Thymus (tissue), 14 donors: ENCODE measurements at places on chromosomes 6 and 20.
A peak's percentile ranks its signal among the peaks of the same experiment; 100 is the strongest.

GRCh38 chr6:35498422-35499067 lies 1.7 kb upstream of the TEAD3 start:
- DNase-seq = no peak

GRCh38 chr6:105359419-105360370 lies 43.2 kb downstream of the PREP start:
- no peak for DNase-seq

DNA sequence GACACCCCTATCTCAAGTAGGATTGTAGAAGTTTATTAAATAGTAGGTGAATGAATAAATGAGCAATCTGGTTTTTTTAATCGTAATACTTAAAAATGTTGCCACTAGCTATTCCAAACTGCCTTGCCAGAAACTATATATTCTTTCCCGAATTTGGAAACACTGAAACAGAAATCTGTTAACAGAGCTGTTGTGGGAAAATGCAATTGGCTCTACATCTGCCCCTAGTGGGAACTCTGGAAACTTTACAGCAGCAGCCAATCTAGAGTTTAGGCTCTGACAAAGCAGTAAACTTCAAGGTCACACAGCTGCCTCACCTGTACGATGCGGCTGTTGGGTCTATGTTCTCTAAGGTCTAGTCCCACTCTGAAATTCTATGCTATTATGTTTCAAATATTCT lies 41.7 kb downstream of the SYNE1 start:
- DNase-seq = no peak

DNA sequence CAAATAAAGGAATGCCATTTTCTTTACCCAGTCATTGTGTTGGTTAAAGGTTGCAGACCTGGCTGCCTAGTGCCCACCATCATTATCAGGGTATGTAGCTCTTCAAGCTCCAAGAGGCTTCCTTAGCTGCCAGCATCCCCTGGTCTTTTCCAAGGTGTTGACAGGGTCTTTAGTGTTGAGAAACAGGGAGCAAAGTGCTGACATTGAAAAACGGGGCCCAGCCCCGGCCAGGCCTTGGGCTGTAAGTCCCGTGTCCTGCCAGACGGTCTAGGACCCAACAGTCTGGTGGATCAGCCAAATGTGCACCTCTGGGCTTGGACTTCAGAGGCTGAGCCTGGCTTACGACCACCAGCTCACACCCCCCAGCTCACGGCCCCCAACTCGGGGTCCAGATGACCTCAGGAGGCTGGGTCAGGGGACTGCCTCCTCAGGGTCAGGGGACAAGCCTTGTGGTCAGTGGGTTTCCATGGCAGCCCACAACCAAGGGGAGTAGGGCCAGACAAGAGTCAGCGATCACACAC lies 114.4 kb upstream of the MLN start:
- no peak for DNase-seq

- DNase-seq = no peak
These were observed at the start of gene FOXC1 for GRCh38 chr6:1609648-1610496. Gene FOXC1, plus strand, starts transcription at chr6:1609915. Its CDS starts 531 bp downstream, at chr6:1610446.

- no peak for DNase-seq
These were observed 153.4 kb downstream of the CDC5L start for GRCh38 chr6:44540881-44541280.

- peak; percentile 58 for DNase-seq
These were observed 154.5 kb downstream of the HACE1 start for GRCh38 chr6:104705095-104705707.

DNA sequence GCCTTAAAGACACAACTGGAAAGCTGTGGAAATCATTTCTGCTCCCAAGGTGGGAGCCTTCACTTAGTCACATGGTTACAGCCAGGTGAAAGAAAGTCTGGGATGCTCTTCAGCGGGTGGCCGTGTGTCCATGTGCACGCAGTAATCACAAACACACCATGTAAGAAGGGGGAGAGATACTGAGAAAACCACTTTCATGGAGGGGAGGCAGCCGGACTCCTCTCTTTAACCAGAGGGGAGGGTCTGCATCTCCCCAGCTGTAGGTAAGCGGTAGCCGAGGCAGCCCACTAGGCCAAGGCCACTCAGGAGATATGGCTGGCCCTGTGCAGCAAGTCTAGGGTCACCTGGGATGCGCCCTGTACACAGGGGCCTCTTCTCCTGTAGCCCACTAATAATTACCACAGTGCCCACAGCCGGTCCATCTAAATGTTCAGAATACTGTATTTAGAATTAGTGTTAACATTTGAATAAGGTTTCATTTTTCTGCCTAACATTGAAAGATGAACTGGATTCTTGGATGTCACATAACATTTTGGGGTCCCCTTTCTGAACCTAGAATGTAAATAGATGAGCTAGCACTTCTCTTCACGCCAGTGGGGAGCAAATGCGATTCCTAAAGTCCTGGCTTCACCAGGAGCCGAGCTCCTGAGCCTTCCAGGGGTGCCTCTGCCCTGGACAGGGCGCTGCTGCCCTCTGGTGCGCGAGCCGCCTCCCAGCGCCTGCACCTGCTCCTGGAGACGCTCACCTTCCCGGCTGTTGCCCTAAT lies 15.9 kb downstream of the GPR31 start:
- DNase-seq = peak; percentile 19

DNA sequence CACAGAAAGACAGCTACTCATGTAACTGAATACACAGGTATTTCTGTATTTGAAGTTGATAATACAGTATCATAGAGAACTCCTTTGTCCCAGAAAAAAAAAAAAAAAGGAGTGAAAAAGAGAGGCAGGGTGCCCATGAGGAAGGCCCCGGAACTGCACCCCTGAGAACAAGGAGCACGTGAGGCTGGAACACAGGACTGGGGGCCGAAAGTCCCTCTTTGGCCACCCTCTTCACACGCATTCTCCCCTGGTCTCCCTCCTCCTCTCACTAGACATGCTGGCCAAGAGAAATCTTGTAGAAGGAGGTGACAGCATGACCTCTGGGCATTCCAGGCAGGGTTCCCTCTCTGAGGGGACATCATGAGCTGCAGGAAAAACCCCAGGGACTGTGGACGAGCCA lies 62.7 kb upstream of the TRAF3IP2 start:
- DNase-seq = no peak

DNA sequence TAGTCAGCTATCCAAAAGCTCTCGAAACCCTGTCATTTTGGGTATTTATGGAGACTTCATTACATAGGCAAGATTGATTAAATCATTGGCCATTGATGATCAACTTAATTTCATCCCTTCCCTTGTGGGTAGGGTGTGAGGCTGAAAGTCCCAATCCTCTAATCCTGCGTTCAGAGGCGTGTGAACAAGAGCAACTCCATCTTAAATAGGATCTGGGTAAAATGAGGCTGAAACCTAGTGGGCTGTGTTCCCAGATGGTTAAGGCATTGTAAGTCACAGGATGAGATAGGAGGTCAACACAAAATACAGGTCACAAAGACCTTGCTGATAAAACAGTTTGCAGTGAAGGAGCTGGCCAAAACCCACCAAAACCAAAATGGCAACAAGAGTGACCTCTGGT lies 641.7 kb upstream of the GJE1 start:
- no peak for DNase-seq

GRCh38 chr6:116396441-116396840 lies 25.7 kb downstream of the DSE start:
- DNase-seq = no peak

GRCh38 chr20:62176866-62177265 lies 6.0 kb upstream of the MTG2 start:
- DNase-seq = no peak

DNA sequence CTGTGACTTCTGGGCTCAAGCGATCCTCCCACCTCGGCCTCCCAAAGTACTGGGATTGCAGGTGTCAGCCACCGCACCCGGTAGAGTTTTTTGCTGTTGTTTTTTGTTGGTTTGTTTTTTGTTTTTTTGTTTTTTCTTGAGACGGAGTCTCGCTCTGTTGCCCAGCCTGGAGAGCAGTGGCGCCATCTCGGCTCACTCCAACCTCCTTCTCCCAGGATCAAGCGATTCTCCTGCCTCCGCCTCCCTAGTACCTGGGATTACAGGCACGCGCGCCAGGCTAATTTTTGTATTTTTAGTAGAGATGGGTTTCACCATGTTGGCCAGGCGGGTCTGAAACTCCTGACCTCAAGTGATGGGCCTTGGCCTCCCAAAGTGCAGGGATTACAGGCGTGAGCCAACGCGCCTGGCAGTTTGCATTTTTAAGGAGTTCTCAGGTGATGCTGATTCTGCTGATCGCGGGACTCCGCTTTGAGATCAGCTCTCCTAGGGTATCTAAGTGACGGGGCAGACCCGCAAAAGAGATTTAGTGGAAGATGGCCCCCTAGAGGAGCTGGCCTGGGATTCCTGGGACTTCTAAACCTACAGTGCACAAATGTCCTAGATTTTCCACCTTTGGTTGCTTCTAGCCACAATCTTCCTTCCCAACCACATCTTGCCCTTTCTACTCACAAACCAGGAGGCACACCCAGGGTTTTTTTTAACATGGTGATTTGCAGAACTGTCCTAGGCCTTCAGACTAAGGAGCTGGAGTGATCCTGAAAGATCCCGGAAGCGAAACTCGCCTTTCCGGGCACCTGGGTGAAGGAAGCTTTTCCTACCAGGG lies 45.2 kb downstream of the DPPA5 start:
- DNase-seq = no peak

- DNase-seq = no peak
These were observed 3.8 kb upstream of the MYBL2 start for GRCh38 chr20:43662943-43663655.

DNA sequence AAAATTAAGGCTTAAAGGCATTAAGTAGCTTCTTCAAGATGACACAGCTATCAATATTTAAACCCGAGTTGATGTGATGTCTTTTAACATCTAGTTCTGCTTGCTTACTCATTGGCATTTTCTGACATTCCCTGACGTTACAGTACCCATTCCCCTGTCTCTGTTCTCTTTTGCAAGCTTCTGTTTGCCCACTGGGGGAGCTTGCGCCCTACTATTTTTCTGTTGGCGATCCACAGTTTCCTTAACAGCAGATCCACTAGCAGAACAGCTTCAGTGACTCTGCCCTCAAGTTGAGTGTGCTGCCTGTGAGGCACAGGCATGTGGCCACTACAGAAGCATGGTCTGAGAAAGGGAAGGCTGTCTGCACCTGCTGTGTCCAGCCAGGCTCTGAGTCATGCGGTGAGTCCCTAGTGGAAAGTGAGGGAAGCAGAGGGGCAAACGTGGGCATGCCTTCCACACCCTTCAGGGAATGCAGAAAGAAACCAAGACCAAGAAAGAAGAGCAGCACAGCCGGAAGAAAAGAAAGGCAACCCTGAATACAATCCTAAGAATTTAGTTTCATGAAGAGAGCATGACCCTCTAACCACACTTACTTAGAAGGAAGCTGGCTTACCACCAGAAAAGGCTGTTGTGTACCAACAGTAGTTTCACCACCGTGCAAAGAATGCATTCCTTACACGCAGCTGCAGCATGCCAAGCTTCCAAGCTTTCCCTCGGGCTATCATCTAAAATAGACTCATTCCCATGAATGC lies 97.7 kb upstream of the VGLL2 start:
- DNase-seq = no peak

- DNase-seq = no peak
These were observed 262.8 kb upstream of the HS3ST5 start for GRCh38 chr6:114605656-114606055.

- DNase-seq = no peak
These were observed 4.8 kb downstream of the HELZ2 start for GRCh38 chr20:63568986-63569949.

GRCh38 chr6:159163901-159164370 lies 5.3 kb upstream of the FNDC1 start:
- DNase-seq = no peak

GRCh38 chr20:43560974-43561373 lies 2.1 kb downstream of the SGK2 start:
- no peak for DNase-seq

DNA sequence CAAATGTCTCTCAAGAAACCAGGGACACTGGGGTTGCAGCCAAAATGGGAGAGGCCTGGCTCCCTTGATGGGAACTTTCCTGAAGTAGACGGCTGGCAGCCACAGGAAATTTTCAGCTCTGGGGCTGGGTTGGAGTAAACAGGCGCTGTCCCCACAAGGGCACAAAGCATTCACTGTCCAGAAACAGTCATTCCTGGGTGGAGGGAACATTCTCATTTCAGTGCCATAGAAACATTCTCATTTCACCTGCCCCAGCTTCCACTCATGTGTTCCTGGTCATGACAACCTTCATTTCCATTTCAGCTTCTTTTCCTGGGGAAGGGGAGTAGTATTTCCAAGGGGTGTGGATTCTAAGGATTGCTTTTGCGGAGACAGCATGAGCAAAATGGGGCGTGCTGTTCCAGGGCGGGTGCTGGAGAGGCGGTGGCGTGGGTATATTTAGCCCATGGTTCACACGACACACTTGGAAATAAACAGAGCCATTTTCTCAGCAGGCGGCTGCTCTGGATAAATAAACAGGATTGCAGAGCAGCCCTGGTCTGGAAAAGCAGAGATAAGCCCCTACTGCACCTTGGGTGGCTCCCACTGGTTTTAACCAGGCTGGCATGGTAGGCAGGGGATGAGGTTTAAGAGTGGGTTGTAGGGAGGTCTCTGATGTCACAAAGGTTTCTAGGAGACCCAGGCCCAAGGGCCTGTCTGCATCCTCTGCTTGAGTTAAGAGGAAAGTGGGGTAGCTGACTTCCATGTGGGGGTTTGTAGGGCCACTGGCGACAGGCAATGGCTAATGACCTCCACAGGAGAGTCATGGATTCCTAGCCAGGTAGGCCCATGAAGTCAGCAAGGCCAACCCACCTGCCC lies 32.9 kb downstream of the COX4I2 start:
- DNase-seq = no peak

DNA sequence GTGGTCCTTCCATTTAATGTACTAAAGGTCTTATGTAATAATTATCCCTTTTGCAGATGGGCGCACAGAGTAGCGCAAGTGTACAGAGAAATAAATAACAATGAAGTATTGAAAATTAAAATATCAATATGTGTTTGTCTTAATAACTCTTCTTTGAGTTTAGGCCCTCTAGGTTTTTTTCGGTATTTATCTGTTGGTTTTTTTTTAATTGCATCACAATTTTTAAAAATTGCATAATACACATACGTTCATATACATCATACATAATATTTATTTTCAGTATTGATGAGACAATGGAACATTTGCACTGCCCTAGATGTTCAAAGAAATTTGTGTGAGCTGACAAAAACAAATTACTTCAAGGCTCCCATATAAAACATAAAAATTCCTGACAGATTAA lies 15.1 kb downstream of the ADGRB3 start:
- no peak for DNase-seq

GRCh38 chr6:133623065-133623464 lies 265.8 kb upstream of the TCF21 start:
- no peak for DNase-seq

GRCh38 chr6:160690458-160690857 lies 11.6 kb upstream of the PLG start:
- no peak for DNase-seq

GRCh38 chr6:149840345-149841075 lies 23.6 kb downstream of the LRP11 start:
- peak; percentile 41 for DNase-seq

DNA sequence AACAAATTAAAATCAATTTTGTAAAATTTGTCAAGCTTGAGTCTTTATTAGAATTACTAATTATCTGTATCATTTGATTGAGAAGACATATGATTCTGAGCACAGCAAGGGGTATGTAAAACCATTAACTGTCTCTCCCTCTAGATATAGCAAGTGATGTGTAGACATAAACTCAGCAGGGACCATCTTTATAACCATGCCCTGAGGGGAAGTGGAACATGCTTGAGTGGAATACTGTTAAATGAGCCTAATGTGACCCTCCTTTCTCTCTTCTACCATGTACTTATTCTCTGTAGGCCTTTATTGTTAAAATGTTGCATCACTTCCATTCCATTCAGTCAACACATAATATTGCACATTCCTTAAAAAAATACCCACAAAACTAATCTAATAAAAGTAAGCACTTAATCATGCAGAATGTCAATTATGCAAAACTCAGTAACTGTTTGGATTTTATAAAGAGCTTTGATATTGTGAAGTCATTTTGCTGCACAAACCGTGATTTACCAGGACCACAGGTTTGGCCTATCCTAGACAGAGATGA lies 896.6 kb upstream of the MANEA start:
- no peak for DNase-seq
